Stimulated activated CD8-positive, alpha-beta memory T cell treated with anti-CD3 and anti-CD28 coated beads, Interleukin-2, amount 100 ng/mL, for 1 hour (primary cell): ENCODE measurements at places on chromosomes 4 and X.

- DNase-seq: no peak
Observed at GRCh38 chrX:70635227-70635626, 190.6 kb downstream of the DLG3 start.

DNA sequence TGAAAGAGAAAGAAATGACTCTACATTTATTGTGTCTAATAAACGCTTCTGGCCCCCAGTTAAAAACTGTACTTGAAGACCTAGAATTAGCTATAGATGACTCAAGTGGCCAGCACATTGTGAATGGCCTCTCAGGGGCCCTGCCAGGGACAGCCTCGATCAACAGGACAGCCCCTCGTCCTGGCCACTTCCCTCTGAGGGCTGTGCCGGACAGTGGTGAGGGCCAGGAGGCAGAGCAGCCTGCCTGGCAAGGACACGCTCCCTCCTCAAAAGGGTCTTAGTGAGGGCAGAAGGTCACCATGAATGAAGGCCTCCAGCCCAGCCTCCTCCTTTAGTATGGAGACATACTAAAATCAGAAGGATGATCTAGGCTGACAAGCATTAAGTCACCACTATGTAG lies 16.5 kb downstream of the RNF212 start:
- no peak for DNase-seq

DNA sequence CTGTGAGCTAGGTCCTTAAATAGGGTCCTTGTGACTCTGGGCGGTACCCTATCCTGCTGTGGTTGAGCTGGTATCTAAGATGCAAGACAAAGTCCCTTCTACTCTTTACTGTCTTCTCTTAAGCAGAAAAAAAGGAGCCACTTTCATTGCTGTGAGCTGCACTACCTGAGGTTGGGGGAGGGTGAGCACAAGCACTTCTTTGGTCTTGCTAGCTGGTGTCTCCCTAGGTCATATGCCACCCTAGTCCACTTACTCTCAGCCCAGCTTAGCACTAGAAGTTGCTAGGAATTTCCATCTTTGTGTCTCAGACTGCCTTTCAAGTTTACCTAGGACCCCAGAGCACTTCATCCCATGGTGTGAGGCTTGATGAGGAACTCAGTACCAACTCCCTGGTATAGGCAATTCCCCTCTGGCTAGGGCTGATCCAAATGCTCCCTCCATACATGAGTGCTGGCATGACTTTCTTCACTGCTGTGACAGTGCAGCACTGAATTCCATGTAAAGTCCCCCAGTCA lies 343.6 kb upstream of the CT83 start:
- DNase-seq: no peak

DNA sequence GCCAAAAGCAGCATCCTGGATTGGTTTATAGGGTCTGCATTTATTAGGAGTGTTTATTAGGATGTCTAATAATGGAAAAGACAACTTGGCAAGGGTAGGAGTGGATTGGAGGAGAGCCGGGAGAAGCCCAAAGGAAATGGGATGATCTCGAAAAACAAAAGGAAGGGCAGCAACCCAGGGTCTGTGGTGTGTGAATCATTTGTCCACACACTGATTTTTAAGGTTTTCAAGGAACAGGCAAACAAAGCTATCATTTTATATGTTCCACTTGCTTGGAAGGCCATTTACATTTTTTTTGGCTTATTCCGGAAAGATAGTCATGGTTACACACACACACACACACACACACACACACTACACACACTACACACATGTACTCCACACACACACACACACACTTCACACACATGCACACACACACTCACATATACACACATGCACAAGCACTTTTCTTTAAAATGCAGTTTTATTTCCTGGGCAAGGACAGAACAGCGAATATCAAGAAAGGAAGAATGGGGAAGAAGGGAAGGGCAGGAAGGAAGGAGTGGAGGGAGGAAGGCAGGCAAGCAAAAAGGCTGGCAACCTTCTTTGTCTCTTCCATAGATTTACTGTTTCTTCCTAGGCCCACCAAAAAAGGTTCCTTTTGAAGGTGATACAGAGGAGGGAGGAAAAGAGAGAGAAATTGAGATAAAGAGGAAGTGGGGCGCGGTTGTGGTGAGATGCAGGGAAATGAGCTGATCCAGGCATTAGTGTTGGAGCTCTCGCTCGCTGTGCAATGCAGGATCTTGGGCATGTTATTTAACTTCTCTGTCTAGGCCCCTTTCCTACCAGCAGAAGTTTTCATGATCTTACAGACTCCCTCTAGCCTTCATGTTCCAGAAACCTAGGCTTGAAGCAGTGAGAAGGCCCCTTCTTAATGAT lies 88.6 kb upstream of the MAML3 start:
- DNase-seq: no peak

GRCh38 chr4:73036123-73036522 lies 33.4 kb downstream of the COX18 start:
- DNase-seq: no peak
